ENCODE measurements at places on chromosomes 2 and 18.
A peak's percentile ranks its signal among the peaks of the same experiment; 100 is the strongest.

GRCh38 chr2:143355870-143356269 is 226.7 kb downstream of the ARHGAP15 start:
- DNase-seq, result no peak

- DNase-seq, result no peak
These were observed 771.1 kb upstream of the ZEB2 start for GRCh38 chr2:145290986-145291385.

GRCh38 chr2:203806761-203807160 is 60.8 kb upstream of the CTLA4 start:
- no peak for DNase-seq

DNA sequence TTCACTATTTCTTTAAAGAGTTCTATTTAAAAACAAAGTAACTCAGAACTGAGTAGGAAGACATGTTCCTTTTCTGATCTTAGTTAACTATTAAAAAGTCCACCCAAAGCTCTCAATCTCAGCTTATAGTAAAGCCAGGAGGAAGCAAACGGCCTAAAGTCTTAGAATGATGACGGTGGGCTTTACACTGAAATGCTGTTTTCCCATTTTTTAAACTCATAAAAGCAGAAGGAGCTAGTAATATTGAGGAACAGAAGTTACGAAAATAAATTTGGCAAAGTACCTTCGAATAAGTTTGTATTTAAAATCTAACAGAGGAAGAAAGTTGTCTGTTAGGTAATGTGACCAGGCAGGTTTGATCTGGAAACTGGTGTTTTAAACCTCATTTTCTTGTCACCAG is 111.1 kb downstream of the ZNF532 start:
- DNase-seq, result no peak

DNA sequence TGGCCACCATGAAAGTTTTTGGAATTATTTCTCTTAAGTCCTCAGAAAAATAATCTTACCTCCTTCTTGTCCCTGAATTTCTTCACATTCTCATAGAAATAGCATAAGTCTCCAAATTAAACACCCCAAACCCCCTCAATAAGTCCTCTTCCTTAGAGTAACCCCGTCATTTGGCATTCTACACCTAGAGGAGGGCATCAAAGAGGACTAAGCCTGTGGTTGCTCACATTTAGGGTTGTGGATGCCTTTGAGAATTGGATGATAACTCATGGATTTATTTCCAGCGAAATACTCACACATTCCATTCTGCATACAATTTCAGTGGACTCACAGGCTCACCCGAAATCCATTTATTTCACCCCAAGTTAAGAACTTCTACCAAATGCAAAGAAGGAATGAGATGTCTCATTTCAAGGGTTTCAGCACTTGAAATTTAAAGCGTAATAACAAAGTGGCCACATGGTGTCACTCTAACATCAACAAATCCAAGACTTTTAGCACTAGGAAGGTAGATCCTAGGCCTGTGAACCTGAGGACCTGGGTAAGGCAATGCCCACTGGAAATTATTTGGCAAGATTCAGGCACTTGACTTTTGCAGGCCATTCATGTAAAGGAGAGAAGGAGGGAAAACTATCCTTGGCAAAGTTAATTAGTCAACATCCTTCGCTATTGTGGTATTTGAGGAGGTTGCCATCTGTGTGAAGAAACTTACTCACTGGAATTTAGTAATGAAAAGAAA is 24.6 kb downstream of the DYTN start:
- peak; percentile 48 for DNase-seq

DNA sequence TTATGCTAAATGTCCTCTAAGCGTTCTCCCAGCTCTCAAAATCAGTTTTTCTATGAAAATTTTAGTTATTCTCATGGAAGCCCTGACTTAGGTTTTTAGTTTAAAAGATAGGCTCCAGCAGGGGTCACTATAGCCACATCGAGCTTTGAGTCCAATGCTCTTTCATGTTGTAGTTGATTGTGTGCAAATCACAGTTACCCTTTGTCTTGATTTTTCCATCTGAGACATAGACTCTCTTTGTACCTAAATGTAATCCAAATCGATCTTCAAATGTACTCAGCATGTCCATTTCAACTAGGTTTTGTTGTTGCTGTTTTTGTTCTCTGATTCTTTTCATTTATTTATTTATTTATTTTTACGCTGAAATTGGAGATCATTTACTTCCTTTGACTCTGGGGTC is 26.4 kb upstream of the MSTN start:
- DNase-seq, result peak; percentile 30

DNA sequence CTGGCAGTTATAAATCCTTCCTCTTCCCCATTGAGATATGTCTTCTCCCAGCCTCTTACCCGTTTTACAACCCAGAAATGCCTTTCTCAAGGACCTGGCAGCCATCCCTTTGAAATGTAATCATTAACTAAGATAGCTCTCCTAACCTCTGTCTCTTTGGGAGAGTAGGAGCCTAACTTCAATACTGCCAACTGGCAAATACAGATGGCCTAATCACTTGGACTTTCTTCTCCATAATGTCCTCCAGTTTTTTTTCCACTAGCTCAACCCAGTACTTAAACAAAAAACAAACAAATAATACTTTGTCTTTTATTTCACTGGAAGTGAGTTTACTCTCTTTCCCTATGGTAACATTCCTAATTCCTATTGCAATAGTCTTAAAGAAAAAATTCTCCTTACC is 1391.1 kb downstream of the SUCLG1 start:
- no peak for DNase-seq

GRCh38 chr18:49647496-49648168 is 85.8 kb downstream of the LIPG start:
- no peak for DNase-seq

GRCh38 chr2:130744287-130745117 is 10.8 kb upstream of the AMER3 start:
- no peak for DNase-seq

DNA sequence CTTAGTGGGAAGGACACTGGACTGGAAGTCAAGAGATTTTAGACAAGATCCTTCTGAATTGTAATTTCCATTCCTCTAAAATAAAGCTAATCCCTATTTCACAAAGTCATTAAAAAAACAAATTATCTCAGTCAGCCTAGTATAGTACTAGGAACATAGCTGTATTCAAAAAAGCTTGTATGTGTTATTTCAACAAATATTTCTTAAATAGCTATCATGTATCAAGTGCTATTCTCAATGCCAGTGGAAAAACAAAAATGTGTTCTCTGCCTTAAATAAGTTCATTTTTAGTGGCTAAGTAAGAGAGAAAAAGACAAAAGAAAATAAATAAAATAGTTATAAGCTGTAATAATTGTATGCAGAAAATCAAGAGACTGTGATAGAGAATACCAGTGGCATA is 541.8 kb upstream of the CDH2 start:
- DNase-seq, result no peak

DNA sequence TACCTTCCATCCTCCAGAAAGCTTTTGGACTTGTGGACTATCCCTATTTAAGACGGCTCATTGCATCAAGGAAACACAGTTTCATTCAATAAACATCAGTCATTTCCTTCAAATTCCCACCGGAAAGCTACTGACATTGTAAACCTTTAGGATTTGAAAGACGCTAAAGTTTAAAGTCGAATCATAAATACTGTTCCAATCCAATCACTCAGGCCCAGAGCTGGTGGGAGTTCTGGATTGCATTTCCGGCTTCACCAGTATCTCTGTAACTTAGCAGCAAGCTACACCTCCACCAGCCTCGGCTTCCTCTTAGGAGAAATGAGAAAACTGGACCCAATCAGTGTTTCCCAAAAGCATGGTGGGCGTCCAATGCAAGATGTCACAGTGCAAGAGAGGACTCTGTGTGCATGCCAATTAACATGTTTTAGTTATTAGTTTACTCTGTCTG is 1.6 kb downstream of the WDFY1 start:
- DNase-seq, result no peak

DNA sequence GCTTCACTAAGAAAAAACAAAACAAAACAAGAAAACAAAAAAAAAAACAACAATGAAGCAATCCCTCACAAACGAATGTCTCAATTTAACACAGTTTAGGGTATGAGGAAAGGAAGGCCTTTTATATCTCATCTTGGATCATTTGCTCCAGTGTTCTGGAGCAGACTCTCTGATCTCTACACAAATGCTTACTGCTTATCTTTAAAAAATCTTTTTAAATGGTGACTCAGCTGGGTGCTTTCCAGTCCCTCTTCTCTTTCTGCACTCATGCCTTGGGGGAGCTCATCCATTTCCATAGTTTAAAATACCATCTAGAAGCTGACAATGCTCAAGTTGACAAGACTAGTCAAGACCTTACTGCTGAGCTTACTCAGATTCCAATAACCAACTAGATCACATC is 56.2 kb downstream of the ETAA1 start:
- no peak for DNase-seq

DNA sequence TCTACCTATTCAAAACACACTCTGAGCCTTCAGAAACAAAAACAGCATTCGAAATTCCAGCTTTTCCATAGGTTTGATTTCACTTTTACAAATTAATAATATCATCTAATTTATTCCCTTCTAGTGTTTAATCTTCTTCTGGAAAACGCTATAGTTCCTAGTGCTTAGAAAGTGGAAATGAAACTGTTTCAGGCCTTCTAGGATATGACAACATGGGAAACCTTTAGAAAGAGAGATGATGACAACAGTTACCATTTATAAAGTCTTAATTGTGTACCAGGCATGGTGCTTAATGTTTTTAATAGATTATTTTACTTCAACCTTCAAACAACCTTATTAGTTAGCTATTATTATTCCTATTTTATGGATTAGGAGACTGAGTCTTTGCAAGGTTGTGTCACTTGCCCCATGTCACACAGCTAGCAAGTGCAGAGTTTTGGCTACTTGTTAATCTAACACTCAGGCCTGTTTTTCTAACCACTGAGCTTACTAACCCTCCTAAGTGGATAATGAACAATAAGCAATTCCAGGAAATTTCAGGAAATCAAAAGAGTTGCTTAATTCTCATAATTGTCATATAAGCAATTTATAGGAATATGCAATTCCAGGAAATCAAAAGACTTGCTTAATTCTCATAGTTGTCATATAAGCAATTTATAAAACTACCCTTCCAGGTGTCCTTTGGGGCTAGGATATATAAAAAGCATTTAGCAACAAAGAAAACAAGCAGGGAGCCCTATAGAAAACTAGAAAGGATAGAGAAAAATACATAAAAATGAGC is 206.0 kb downstream of the ZNF521 start:
- no peak for DNase-seq

GRCh38 chr18:51070545-51070944 is 40.5 kb downstream of the SMAD4 start:
- DNase-seq, result no peak

- no peak for DNase-seq
These were observed 91.8 kb upstream of the RFX8 start for GRCh38 chr2:101566632-101567228.

GRCh38 chr2:69211686-69212085 is 175.3 kb downstream of the GFPT1 start:
- no peak for DNase-seq

- DNase-seq, result no peak
These were observed 142.0 kb downstream of the PTGR3 start for GRCh38 chr18:75066936-75067335.

DNA sequence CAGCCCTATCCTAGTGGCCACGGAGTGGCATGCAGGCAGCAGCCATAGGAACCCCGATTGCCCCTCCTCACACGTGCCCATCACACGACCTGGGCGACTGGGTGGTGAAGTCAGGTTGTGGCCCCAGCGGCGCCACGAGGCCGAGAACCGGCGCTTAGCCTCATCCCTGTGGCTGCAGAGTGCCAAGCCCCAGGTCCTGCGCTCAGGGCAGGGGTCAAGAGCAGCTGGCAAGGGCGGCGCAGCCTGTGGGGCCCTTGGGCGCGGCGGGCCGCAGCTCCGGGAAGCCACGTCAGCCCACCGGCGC is 73.3 kb downstream of the RPIA start:
- DNase-seq, result no peak

GRCh38 chr2:37737507-37737906 is 66.1 kb upstream of the CDC42EP3 start:
- no peak for DNase-seq
